ENCODE measurements at places on chromosomes 2 and 18. TPM values are rescaled to one million over a fixed set of nuclear protein-coding genes. Genes with fewer than 3 reads are reported as not detected.

SP140L gene
- 21.4 TPM for total RNA-seq

DNA sequence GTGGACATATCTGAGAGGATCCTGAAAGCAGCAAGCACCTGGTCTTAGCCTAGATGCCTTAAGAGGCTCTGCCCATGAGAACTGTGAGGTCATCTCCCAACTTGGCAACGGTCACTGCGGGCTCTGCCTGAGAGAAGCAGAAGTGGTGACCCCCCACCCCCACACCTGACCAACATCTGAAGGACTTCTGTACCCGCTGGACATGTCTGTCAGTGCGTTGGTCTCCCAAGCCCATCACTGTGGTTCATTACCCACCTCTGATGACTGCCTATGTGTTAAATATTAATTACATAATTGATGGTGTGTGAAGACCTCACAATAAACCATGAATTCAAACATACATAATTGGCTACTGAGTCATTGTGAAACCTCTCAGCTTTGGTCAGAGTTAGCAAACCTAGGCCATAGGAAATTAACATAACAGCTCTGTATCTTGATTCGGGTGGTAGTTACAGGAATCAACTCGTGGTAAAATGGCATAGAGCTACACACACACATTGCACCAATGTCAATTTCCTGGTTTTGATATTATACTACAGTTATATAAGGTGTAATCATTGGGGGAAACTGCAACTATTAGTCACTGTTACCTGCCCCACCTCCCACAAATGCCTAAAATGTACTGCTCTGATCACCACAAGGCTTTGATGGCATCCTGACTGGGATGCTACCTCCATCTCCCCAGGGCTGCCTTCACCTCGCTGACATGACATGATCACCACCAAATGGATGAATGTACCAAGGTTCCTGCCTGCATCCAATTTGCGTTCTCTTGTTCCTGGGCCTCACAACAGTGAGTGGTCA lies 4.3 kb upstream of the GALNT1 start:
- DNase-seq = no peak

ARHGEF33 gene
- total RNA-seq = 0.12 TPM

- DNase-seq = no peak
Observed at GRCh38 chr2:101429453-101429852, 42.1 kb upstream of the CREG2 start.

- DNase-seq = peak; percentile 68
Observed at GRCh38 chr2:176178038-176178756, 10.3 kb upstream of the HOXD1 start.

FAHD2A gene
- total RNA-seq = 33.1 TPM
